ENCODE measurements at places on chromosomes 4 and X.
A peak's percentile ranks its signal among the peaks of the same experiment; 100 is the strongest.

DNA sequence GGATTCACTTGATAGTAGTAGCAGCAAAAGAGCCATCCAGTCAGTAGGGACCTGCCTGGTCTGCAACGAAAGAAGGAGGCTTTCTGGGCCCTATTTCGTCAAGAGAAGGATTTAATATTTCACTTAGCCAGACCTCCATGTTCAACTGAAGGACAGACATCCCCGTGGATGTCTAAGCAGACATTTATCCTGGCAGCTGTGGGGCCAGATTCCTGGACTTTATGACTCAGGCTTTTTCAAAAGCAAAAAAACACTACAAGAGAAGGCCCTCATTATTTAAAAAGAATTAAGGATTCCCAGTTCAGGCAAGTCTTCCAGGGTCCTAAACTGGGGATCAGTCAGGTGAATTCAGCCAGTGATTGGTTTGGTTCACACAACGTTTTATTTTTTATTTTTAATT, 88.5 kb upstream of the TSPAN5 start:
- DNase-seq = no peak

GRCh38 chrX:70134116-70134477, 850 bp downstream of the IGBP1 start:
- DNase-seq = no peak

DNA sequence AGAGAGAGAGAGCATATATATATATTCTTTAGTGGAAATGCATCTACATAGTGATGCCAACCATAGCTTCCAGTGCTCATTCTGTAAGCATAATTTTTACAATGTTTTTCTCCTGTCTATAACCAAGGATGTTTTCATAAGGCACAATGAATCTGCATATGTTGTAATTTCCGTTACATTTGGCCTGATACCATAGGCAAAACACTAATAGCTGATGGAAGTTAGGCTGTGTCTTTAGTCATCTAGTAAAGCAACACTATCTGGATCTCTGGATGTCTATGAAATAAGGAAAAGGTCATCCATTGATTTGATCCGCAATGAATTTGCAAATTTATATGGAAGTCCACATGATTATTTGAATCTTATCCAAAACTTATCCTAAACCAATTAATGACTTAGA, 8.1 kb downstream of the PCDH7 start:
- no peak for DNase-seq

- DNase-seq = no peak
Observed at GRCh38 chr4:88367826-88368225, 10.8 kb upstream of the HERC6 start.

DNA sequence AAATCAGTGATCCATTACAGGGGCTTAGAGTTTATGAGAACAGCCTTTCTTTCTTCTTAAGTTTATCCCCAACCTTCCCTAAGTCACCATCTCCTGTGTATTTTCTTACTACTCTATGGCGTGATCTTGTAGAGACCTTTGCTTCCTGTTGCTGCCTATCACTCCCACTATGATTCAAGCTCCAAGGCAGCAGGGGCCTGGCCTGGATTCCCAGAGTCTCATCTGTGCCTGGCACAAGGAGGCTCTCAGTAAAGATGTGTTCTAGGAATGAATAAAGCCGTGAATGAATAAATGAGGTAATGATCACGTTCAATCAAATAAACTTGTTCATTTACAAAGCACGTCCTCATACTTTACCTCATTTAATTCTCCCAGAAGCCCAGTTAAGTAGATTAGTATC, 45.4 kb downstream of the CC2D2A start:
- no peak for DNase-seq

DNA sequence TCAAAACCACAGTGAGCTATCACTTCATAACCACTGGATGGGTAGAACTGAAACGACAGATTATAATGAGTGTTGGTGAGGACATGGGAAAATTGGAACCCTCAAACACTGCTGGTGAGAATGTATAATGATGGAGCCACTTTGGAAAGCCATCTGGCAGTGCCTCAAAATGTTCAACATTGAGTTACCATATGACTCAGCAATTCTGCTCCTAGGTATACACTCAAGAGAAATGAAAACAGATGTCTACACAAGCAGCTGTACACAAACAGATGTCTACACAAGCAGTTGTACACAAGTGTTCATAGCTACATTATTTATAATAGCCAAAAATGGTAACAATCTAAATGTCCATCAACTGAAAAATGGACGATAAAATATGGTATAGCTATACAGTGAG, 143.9 kb downstream of the PDGFRA start:
- no peak for DNase-seq

GRCh38 chrX:134803551-134804183, 145.4 kb upstream of the PLAC1 start:
- no peak for DNase-seq

DNA sequence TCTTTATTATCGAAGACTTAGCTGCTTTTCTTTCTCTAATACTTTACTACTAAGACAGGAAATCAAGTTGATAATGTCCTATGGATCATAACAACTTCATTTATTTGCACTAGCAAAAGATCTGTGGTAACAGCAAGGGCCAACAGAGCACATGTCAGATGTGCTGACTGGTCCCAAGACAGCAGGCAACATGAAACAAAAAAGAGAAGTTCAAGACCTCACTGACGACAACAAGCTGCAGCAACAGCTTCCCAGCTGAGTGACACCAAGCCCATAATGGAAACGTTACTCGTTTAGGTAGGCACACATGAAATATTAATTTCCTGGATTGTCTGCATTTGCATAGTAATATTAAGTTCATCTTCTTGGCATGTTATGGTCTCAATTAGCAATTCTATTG, 126.9 kb downstream of the UNC5C start:
- DNase-seq = no peak

DNA sequence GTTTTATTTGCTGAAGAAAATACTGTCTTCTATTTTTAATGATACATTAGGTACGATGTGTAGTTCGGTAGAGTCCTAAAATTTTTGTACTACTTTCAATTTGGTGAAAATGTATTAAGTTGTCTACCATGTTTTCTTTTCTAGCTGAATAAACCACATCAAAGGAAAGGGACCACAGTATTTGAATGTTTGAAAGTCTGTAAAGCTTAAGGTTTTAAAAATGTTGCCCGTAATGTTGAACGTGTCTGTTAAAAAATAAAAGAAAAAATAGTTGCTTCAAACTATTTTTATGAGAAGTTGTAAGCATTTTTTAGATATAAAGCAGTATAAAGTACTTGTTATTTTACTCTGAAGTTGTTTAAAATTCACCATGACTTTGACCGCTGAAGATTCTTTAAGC, 3.2 kb downstream of the CDKN2AIP start:
- DNase-seq = no peak

- no peak for DNase-seq
Observed at GRCh38 chr4:186592445-186592844, 37.1 kb upstream of the MTNR1A start.

DNA sequence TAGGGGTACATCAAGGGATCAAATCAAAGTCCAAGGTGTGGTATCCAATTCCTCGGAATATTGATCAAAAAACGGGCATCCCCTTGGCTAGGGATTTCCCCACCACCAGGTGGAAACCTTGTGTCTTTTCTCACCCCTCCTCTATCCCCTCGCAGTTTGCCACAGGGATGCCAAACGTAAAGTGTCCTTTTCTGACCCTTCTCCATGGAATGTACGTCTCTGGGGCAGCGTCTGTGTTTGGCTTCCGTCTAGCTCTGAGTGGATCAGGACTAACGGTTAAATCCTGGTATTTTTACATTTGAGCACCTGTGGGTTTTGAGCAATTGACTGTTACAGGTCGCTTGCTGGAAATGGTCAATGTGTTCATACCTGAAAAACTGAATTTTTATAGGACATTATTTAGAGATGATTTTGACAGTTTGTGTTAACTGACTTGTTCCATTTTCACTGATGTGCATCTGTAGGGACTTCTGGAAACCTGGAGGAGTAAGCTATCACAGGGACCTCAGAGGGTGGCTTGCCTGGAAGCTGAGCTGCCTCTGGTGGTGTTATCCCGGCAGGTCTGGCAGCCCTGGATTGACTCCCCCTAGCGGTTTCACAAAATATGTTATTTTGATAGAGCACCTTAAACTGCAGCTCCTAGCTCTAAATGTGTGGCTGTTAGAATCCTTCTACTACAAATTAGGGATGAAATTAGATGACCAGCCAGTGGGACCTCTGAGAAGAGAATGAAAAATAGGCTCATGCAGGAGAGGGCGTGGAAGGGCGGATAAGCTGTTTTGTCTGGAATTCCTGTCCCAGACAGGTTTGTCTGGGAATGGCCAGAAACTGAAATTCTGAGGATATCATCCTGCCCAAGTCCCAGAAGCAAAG, 8.8 kb upstream of the MGST2 start:
- peak; percentile 71 for DNase-seq

DNA sequence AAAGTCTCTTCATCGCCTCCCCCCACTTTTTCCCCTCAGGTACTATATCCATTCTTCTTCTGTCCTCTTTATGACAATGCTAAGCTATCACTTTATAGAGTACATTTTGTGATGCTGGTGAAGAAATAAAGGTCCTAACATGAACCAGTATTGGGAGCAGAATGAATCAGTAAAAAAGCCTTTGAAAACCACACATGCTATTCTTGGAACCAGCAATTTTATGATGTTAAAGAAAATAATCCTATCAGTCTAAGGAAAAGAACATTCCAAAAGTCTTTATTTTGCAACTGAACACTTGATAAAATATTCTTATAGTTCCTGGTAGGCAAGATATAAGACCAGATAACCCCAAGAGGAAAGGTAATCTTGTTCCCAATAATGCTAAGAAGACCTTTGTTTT, 107.8 kb upstream of the MCF2 start:
- no peak for DNase-seq

DNA sequence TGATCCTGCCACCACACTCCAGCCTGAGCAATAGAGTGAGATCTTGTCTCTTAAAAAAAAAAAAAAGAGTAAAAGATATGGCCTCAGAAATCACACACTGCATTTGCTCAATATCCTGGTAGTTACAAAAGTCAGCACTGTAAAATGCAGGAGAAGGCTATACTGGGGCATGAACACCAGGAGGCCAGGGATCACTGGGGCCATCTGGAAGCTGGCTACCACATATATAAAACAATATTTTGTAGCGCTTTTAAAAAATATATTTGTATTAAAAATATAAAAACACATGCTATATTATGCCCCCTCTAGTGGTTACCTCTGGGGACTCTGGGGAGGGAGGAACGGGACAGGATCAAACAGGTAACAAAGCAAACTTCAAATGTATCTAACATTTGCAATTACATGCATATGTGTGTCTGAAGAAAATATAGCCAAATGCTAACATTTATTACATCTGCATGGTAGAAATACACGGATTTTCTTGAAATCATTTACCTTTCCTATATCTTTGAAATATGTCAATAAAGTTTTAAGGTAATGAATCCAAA, 4.0 kb downstream of the C4orf46 start:
- DNase-seq = peak; percentile 9

- DNase-seq = no peak
Observed at GRCh38 chr4:41678951-41679350, 69.6 kb downstream of the PHOX2B start.

- no peak for DNase-seq
Observed at GRCh38 chr4:143351774-143352451, 15.2 kb downstream of the GAB1 start.

- DNase-seq = no peak
Observed at GRCh38 chr4:122341886-122342285, 36.9 kb upstream of the ADAD1 start.

DNA sequence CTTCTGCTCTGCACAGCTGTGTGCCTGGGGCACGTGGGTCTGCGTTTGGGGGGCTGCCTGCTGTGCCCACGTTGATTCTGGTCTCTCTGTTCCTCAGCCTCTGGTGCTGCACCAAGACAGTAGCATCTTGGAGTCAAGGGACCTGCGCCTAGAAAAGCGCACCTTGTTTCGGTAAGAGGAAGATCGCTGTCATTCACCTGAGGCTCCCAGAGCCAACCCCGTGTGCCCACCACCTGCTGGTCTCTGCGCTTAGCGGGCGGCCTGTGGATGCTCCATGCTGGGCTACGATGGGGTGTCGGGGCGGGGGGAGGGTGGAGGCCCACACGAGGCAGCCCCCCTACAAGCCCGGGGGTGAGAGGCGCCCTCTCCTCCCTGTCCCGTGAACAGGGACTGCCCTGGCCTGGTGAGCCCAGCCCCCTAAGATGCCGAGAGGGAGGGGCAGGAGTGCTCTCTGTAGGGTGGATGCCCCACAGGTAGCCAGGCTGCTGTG, 18.9 kb upstream of the HGFAC start:
- DNase-seq = no peak

- DNase-seq = no peak
Observed at GRCh38 chrX:124347242-124347641, 879 bp downstream of the SH2D1A start.

DNA sequence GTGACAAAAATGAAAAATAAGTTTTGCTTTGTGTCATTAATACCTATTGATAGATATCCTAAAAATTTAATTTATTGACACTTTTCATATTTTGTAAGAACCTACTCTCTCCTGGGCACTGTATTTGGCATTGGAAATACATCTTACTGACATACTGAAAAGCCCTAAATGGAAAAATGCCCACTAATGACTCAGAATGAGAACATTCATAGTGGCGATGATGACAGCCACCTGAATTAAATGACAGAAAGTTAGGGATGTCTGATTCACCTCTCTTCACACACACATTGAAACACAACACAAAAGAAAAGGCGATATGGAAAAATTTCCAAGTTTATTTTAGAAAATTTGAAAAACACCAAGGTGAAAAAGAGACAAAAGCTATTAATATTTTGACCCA, 992.3 kb downstream of the STPG2 start:
- no peak for DNase-seq

GRCh38 chrX:147537172-147537571, 374.5 kb upstream of the FMR1 start:
- DNase-seq = no peak

DNA sequence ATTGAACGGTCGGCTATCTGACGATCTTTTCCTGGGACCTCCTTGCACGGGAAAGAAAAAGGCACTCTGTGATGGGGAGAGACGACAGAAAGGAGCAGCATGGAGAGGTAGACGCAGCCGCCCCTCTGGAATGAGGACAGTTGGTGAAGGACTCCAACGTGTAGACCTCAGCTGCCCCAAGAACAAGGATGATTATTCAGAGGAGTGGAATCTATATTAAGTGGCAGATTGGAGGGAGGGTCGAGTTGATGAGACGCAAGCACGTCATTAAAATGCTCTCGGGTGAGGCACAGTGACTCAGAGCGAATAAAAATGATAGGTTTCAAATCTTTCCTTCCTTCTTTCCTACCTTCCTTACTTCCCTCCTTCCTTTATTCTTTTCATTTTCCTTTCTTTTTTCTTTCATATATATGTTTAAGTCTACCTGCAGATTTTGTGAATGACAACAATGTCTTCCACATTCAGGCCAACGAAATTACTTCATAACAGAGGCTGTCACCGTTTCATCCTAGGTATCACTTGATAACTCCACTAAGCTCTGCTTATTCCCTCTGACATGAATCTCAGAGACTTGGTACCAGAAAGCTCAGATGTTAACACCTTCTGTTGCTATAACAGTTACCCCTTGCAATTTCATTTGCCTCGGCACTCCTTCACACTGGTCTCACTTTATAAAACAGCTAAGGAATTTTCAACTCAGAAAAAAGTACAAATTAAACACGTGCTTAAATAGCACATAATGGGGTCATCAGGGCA, 110.0 kb upstream of the PPARGC1A start:
- no peak for DNase-seq

- DNase-seq = no peak
Observed at GRCh38 chrX:72143609-72143907, 11.8 kb upstream of the RTL5 start.

GRCh38 chr4:183483997-183484396, 20.9 kb upstream of the ING2 start:
- no peak for DNase-seq
